ENCODE measurements at places on chromosomes 11 and 22. TPM values are rescaled to one million over a fixed set of nuclear protein-coding genes. Genes with fewer than 3 reads are reported as not detected.

Gene FAM181B
- total RNA-seq = 6.5 TPM

Gene TRIM48
- total RNA-seq = not detected

Gene LARGE2
- 0.29 TPM for total RNA-seq

Gene INPP5J
- total RNA-seq = 2.1 TPM

Gene NUP50
- 48.2 TPM for total RNA-seq

Gene APOA1
- total RNA-seq = 0.56 TPM

Gene SYT12
- 1.9 TPM for total RNA-seq

Gene TMEM258
- 138 TPM for total RNA-seq

Gene TRMT112
- 274 TPM for total RNA-seq

Gene SLC5A4
- total RNA-seq = not detected

Gene MIOX
- total RNA-seq = 0.54 TPM

Gene MRPL23
- total RNA-seq = 7.1 TPM

Gene CHRM1
- total RNA-seq = 0.15 TPM

Gene SAA1
- total RNA-seq = not detected

Gene MIAT
- 2.3 TPM for total RNA-seq

Gene TMPRSS5
- total RNA-seq = 0.75 TPM

Gene DDI1
- 0.44 TPM for total RNA-seq

Gene ARFGAP3
- 20.8 TPM for total RNA-seq

Gene MAP6
- 0.36 TPM for total RNA-seq

Gene NRXN2
- total RNA-seq = 0.54 TPM

Gene DAGLA
- total RNA-seq = 3.2 TPM

Gene TMEM25
- total RNA-seq = 23.4 TPM

Gene OR2AG2
- total RNA-seq = 0.51 TPM

Gene INS
- total RNA-seq = not detected

Gene NFAM1
- 0.72 TPM for total RNA-seq

Gene OR4C3
- total RNA-seq = not detected

Gene TMEM45B
- total RNA-seq = 0.11 TPM

Gene C11orf52
- 7.3 TPM for total RNA-seq

Gene TRIM49
- not detected for total RNA-seq

Gene TRPM5
- not detected for total RNA-seq

Gene TYMP
- 2.4 TPM for total RNA-seq

Gene OR52A1
- total RNA-seq = 0.31 TPM

Gene ANGPTL5
- total RNA-seq = not detected

Gene SCGB1D2
- 0.76 TPM for total RNA-seq

Gene SLC22A6
- 4.4 TPM for total RNA-seq

Gene GVQW3
- 15.9 TPM for total RNA-seq

Gene OR51I1
- 0.16 TPM for total RNA-seq

Gene SEPTIN3
- total RNA-seq = 113 TPM

Gene ADM2
- 9.4 TPM for total RNA-seq

Gene CEP57
- 20.5 TPM for total RNA-seq

Gene SMTNL1
- total RNA-seq = 0.92 TPM

Gene CALCB
- total RNA-seq = 24.2 TPM

Gene PLEKHA7
- 1.0 TPM for total RNA-seq

Gene RPUSD4
- 21.1 TPM for total RNA-seq

Gene APOL4
- total RNA-seq = 5.1 TPM

Gene OR51Q1
- total RNA-seq = 0.11 TPM

Gene FGF19
- total RNA-seq = 0.50 TPM

Gene ZNF70
- 6.5 TPM for total RNA-seq

Gene KRTAP5-7
- total RNA-seq = 0.21 TPM

Data from motor neuron (in vitro differentiated cells).